ENCODE measurements at places on chromosomes 11 and 22.
A peak's percentile ranks its signal among the peaks of the same experiment; 100 is the strongest.

- DNase-seq = no peak
Observed at GRCh38 chr22:49157529-49158339, 669.9 kb downstream of the BRD1 start.

DNA sequence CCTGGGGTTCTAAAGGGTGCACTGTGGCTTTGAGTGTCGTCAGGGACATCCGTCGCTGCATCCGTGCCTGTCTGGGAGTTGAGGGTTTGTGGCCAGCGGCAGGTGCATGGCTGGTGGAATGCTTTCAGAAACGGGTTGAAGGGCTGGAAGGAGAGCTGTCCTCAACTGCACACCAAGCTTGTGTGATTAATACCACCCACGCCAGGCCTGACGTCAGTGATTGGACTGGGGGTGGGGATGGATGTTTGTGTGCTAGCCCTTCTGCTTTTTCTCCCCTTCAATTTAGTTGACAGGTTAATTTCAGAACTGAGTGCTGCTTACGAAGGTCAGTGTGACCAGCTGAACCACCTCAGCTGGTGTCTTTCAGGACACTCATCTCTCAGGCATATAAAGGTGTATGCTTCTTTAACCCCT, 3.2 kb upstream of the GAB2 start:
- peak; percentile 74 for DNase-seq

DNA sequence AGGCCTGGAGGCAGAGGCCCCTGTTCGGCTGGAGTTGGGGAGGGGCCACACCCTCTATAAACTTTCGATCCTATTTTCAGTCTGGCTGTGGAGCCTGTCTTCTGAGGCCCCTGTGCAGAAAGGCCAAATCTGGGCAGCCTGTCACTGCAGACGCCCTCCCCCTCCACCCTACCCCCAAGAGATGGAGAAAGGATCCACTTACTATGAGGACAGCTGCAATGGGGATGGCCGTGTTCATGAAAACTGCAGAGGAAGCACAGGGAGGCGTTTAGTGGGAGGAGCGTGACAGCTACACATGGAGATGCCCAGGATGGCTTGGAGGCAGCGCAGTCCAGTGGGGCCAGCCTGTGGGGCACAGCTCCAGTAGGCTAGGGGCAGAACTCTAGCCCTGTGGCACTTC, 43.5 kb upstream of the KCNJ11 start:
- DNase-seq = no peak

- peak; percentile 65 for DNase-seq
Observed at GRCh38 chr11:35077709-35078469, 61.1 kb upstream of the CD44 start.

- DNase-seq = no peak
Observed at GRCh38 chr22:36301851-36302250, 48.9 kb downstream of the APOL1 start.

- no peak for DNase-seq
Observed at GRCh38 chr22:17921871-17922821, 102.2 kb downstream of the MICAL3 start.

GRCh38 chr11:122069707-122070360, 46.2 kb downstream of the BLID start:
- DNase-seq = no peak

GRCh38 chr22:43894122-43894521, 2.3 kb upstream of the PNPLA5 start:
- DNase-seq = no peak
